SW480 (cell line): ENCODE measurements at places on chromosomes 7 and 10.

- no peak for DNase-seq
Measured at GRCh38 chr7:131194070-131194865, 133.4 kb upstream of the MKLN1 start.

- no peak for DNase-seq
Measured at GRCh38 chr7:105794741-105795729, 81.4 kb downstream of the ATXN7L1 start.

- no peak for DNase-seq
Measured at GRCh38 chr7:116307253-116307652, 96.9 kb downstream of the TES start.

DNA sequence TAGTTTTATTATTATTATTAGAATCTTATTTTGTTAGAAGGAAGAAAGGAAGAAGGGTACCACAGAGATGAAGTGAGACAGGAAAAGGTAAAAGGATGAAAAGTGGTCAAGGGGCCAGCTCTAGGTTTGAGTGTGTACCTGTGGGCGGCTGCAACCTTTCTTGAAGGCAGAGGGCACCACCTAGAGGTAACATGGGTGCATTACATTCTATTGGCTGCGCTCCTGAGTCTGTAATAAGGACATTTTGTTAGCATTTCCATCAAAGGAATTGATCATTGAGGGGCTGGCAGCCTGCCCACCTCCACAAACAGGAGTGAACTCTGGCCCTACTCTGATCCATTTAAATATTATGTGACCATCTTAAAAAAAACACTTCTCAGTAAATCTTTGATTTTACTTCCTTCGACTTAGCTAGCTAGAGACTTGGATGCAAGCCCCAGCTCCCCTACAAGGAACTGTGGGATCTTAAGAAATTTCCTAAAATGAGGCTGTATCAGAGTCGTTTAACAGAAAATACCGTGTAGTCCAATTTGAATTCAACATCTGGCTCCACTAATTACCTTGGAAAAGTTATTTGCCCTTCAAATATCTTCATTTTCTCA lies 610.4 kb downstream of the IPMK start:
- DNase-seq: peak; percentile 50

- no peak for DNase-seq
Measured at GRCh38 chr7:78092331-78092730, 293.8 kb downstream of the PHTF2 start.

GRCh38 chr10:18204039-18204835 lies 64.0 kb downstream of the CACNB2 start:
- DNase-seq: no peak

DNA sequence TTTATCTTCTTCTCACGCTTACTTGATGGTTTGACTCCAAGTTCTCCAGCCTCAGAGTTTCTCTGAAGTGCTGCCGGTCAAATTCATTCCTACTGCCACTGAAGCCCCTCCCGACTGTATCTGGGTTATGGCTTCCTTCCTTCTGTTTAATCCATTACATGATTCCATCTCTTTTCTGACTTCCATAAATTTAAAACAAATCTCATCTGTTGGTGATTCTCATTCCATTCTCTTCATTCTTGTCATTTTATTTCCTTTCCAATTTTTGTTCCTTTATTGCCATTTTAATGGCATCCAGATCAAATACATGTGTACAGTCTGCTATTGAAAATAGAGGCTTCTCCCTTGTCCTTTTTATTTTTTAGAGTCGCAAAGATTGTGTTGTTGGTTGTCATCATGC lies 25.4 kb upstream of the HIBADH start:
- DNase-seq: no peak

DNA sequence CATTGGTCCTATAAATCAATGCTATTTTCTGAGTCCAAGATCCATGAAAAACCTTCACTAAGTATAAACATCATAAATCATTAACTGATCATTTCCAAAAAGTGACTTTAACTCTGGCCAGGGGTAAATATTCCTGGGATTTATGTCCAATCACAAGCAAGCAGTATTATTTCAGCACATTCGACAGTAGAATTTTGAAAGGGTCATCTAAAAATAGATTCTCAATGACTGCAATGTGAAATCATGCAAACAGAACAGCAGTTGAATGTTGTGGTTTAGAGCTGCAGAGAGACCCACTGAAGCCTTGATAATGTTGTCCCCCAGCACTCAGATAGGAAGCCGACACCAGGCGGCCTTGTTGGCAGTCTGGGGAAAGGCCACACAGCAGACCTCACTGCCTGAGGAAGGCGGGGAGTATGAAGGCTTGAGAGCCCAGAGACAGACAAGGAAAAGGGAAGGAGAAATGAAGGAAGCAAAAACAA lies 38.1 kb downstream of the FAM107B start:
- DNase-seq: no peak

DNA sequence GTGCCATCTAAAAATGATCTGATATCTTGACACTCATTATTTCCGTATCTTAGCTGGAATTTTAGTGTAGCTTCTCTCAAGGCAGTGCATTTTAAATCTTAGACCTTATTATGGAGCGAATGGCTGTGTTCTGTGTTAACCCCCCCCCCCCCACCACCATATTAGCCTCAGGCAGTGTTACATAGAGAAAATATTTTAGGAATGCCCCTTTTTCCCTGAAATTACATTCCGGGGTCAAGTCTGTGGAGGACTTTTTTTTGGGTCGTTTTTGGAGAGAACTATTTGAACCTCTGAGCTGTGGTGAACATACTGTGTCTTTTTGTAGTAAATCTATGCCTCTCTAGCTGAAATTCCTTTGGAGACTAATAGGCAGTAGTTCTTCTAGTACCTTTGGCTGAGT lies 3.1 kb downstream of the CCDC126 start:
- DNase-seq: no peak

GRCh38 chr10:104429846-104430245 lies 76.2 kb downstream of the CFAP58 start:
- no peak for DNase-seq

DNA sequence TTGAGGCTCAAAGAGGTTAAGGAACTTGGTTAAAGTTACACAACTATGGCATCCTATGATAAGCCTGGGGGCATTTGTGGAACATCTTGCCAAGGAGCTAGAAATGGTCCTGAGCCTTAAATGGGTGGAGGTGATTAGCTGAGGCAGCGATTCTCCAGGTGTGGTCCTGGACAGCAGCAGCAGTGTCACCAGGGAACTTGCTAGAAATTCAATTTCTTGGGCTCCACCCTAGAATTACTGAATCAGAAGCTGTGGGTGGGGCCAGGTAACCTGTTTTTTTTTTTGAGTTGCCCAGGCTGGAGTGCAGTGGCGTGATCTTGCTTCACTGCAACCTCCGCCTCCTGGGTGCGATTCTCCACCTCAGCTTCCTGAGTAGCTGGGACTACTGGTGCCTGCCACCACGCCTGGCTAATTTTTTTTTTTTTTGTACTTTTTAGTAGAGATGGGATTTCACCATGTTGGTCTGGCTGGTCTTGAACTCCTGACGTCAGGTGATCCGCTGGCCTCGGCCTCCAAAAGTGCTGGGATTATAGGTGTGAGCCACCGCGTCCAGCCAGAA lies 13.1 kb downstream of the RPS24 start:
- no peak for DNase-seq

- DNase-seq: no peak
Measured at GRCh38 chr10:58980826-58981415, 195.5 kb upstream of the PHYHIPL start.

DNA sequence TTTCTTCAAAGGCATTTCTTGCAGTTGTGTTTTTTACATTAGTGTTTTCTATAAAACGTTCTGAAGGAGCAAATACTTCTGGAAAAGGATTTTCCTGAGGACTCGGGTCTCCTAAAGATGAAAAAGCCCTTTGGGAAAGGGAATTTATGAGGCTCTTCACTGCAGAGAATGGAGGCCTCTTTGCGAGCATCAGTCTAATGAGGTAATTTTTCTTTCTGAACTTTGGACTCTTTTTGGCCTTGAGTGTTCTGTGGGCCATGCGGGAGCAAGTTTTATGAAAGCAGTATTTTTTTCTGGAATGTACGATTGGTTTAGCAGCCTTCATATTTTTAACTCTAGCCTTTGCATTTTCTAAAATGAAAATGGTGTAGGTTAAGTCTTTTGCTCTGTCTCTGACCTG lies 6.4 kb upstream of the ACBD5 start:
- no peak for DNase-seq

GRCh38 chr7:24926623-24927524 lies 53.1 kb downstream of the OSBPL3 start:
- no peak for DNase-seq

DNA sequence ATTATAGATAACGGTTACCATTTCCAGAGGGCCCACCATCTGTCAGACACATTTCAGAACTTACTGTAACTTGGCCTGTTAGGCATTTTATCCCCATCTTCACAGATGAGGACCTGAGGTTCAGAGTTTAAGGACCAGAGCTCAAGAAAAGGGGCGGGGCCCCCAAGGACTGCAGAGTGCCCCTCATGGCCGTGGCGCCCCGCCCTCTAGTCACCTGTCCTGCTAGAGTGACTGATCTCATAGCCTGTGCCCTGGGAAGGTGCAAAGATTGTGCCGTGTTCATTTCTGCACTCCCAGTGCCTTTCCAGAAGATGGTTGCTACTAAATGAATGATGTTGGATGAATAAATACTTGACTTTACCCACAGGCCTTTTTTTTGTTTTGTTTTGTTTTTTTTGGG lies 107.0 kb downstream of the XRCC2 start:
- DNase-seq: no peak

DNA sequence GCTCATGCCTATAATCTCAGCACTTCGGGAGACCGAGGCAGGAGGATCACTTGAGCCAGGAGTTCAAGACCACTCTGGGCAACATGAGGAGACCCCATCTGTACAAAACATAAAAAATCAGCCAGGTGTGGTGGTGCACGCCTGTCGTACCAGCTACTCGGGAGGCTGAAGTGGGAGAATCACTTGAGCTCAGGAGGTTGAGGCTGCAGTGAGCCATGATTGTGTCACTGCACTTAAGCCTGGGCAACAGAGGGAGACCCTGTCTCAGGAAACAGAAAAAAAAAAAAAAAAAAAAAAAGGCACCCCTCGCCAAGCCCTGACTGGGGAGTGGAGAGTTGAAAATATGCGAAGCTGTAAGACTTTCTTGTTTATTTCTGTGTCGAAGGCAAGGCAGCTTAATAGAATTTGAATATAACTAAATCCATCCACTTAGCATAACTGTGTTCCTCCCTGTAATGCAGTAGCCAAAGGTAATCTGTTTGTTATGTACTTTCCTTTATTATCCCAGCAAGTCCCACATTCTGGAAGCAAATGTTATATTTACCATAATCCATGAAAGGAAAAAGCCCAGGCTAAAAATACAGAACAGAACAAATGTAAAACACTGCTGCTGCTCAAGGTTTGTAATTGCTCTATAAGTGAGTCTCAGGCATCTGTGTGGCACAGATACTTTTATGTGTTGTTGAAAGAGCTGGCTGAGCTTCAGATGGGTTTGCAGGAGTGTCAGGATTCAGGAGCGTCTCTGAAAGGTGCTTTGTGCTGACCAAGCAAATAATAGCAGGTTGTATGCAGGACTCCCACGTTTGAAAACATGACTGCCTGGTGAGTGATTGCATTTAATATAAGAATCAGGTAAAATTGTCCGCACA lies 127.2 kb downstream of the CELF2 start:
- DNase-seq: no peak

GRCh38 chr10:51075873-51076229 lies 1.6 kb downstream of the PRKG1 start:
- no peak for DNase-seq

DNA sequence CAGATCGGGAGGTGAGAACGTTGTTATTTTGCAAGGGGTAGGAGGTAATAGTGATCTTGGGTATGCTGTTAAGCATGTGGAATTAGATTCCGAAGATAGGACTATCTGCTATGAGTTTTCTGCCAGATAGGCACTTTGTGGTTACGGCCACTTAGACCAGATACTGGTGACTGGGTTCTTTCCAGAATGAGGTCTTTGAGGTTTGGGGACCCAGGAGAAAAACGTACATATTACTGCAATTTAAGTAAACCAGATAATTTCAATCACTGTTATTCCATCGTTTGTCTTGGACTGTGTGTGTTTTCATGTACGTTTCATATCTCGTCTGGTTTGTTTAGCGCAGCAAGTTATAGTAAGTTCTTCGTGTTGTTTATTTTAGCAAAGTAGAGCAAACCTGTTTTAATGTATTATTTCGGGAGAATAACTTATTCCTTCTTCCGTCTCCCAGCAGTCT lies 312 bp downstream of the ARL4A start:
- DNase-seq: no peak

DNA sequence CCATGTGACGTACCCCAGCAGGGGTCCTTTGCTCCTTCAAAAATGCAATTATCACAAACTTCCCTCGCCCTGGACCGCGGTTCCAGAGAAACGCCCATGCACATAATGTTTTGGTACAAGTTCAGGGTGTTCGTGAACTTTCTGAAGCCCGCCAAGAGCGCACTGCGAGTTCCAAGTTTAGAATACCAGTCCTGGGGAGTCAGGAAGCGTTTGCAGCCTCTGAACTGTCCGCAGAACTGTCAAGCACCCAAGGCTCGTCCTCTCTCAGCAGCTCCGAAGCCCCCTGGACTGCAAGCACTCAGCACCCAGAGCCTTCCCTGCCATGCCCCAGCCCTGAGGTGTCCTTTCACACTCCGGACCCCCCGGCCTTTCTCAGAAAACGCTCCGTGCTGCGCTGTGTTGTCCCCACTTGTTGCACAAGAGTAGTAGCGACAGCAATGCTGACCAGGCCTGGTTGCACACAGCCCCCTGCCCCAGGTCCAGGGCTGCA lies 30.3 kb downstream of the CALML3 start:
- no peak for DNase-seq

GRCh38 chr7:140857048-140857447 lies 67.7 kb downstream of the BRAF start:
- no peak for DNase-seq

- no peak for DNase-seq
Measured at GRCh38 chr10:6044751-6045313, 17.3 kb downstream of the IL2RA start.

DNA sequence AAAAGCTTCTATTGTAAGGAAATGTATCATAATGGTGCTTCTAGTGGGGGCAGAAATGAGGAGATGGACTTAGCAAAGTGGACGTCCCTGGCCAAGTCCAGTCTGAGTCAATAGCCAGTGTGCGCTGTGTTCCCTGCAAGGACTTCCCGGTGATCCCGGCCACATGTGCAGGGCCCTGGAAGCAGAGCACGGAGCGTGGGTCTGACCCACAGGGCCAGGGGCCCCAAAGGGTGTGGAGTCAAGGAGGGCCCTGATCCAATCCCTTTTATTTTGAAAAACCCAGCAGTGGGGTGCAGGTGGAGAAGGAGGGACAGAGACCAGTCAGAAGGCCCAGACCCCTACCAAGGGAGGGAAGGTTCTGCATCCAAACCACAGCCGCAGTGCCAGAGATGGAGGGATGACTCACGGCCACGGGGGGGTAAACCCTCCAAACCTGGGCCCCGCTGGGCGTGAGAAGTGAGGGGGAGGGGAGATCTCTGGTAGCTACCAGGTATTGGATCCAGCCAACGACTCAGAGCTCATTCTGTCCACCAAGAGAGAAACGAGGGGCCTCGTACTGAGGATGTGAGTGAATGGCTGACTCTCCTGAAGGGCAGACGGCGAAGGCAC lies 57.2 kb upstream of the VIPR2 start:
- DNase-seq: no peak

- DNase-seq: peak; percentile 32
Measured at GRCh38 chr10:92590623-92591549, 2.0 kb upstream of the KIF11 start.
